ENCODE measurements at places on chromosomes 11 and 22.

- no peak for DNase-seq
Measured at GRCh38 chr22:22552630-22553029, 6.4 kb downstream of the PRAME start.

DNA sequence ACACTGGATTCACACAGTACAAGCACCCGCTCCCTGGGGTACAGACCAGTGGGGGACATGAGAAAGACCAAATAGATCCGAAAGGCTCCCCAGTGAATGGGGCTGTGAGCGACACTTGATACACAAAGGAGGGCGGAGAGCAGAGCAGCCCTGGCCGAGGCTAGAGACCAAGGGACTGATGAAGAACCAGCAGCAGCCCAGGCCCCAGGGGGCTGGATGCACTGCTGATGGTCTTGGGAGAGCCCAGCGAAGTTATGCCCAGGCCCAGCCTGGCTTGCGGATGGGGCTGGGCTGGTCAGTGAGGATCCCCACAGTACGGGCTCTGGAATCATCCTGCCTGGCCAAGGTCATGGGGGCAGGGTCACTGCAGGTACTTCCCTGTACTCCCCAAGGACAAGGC is 23.2 kb downstream of the ARHGAP1 start:
- DNase-seq = no peak

- no peak for DNase-seq
Measured at GRCh38 chr22:37560608-37561211, 430 bp downstream of the CDC42EP1 start.

DNA sequence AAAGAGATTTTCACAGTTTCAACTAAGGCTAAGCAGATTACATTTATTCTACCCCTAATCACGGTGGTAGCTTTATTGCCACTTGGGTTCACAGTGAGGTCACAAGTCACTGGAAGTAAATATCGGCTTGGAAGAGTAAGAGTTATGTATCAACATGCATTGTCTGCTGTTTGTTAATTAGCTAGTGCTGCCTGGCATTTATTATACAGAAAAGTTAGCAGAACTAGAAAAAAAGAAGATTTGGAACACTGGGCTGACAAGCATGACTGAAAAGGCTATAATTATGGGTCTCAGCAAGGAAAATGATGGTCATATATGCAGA is 13.7 kb upstream of the RAB38 start:
- no peak for DNase-seq

GRCh38 chr22:48277868-48278581 is 1515.6 kb downstream of the TBC1D22A start:
- DNase-seq = no peak

- no peak for DNase-seq
Measured at GRCh38 chr11:111298413-111299100, at the start of gene POU2AF3. Gene POU2AF3, plus strand, starts transcription at chr11:111298546. Its CDS starts 36 bp downstream, at chr11:111298582.

GRCh38 chr11:59463190-59463641 is 6.5 kb downstream of the OR4D6 start:
- DNase-seq = no peak

DNA sequence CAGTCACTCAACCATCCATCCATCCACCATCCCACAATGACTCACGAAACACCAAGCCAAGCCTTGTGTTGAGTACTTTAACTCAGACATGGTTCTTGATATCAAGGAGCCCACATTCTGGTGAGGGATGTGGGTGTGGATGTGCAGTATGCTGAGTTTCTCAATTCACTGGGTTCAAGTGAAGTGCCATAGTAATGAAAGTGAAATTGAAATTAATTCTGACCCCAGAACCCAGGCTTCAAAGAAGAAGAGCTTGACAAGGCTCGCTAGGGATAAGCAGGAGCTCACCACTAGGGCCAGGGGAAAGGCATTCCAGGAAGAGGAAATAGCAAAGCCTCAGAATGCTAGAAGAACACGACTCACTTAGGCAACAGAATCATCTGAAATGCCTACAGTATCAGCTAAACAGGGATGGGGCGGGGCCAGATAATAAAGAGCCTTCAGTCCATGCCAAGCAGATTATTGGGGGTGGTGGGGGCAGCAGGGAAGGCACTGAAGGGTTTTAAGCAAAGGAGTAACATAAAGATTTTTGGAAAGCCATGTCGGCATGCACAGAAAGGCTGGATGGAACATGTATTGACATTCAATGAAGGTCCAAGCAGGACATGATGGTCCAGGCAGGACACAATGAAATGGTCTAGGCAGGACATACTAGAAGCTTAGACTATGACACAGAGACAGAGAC is 37.2 kb downstream of the RTL6 start:
- no peak for DNase-seq

DNA sequence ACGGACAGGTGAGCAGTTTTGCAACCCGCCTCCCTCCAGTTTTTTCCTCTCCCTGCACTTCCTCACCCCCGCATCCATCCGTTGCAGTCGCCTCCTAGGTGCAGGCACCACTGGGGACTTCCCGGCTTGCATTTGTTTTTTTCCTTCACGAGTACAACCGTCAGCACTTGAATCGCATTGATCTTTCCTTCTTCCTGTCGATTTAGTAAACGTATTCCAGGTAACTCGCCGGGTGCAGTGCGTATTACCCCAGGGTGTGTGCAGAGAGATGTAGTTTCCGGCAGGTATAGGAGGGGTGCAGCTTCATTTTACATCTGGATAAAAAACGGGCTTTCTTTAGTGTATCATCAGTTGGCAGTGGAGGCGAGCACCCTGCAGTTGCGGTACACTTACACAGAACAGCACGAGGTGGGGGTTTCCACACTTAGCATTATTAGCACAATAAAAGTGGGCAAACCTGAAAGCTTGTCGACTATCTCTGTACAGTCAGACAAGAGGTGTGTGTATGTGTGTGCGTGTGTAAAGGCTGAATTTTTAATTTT is at the start of gene SORL1-AS1:
Gene SORL1-AS1 (minus strand): TSS at position 359 of the 542 bp plus-strand sequence.
- DNase-seq = peak; percentile 72

DNA sequence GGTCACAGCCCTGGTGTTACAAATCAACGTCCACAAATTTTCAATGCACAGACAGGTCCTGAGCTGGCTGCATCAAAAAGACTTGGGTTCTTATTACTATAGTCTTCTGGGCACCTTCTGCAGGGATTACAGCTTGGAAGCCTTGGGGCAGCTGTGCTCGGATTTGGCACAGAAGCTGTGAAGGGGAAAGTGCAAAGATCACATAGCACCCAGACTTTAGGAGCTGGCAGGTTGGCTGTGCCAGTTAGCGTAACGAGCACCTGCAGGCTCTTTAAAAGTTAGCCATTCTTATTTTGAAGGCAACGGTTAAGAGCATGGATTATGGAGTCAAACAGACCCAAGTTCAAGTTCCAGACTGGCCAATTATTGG is 100.4 kb downstream of the ARL14EP start:
- DNase-seq = no peak

DNA sequence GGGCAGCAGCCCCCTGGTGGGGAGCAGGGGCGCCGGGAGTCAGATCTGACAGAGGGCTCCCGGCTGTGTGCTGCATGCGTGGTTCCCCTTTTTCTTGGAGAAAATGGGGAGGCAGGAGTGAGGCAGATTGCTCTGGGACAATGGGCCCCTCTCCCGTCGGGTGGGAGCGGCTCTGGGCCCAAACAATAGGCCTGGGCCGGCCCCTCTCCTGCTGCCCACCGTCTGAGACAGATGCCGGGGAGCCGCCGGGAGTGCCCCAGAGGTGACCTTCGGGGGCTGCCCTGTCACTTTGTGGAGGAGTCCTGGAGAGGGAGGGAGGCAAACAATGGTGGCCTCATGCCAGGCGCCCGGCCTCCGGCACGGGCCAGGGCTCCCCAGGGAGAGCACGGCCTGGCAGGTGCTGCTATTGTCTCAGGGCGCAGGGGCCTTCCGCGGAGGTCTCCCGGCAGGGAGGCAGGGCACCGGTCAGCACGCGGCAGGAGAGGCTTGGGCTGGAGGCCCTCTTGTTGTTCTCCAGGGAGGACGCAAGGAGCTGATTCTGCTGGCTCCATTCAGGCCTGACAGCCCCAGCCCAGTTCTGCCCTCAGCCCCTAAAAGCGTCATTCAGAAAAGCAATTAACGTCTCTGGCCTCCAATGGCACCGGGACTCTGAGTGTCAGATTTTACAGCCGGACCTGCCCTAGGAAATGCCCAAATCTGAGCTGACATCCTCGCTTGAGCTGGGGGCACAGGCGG is 44.8 kb downstream of the SMIM38 start:
- no peak for DNase-seq

- no peak for DNase-seq
Measured at GRCh38 chr22:39284142-39284980, 35.1 kb downstream of the RPL3 start.

DNA sequence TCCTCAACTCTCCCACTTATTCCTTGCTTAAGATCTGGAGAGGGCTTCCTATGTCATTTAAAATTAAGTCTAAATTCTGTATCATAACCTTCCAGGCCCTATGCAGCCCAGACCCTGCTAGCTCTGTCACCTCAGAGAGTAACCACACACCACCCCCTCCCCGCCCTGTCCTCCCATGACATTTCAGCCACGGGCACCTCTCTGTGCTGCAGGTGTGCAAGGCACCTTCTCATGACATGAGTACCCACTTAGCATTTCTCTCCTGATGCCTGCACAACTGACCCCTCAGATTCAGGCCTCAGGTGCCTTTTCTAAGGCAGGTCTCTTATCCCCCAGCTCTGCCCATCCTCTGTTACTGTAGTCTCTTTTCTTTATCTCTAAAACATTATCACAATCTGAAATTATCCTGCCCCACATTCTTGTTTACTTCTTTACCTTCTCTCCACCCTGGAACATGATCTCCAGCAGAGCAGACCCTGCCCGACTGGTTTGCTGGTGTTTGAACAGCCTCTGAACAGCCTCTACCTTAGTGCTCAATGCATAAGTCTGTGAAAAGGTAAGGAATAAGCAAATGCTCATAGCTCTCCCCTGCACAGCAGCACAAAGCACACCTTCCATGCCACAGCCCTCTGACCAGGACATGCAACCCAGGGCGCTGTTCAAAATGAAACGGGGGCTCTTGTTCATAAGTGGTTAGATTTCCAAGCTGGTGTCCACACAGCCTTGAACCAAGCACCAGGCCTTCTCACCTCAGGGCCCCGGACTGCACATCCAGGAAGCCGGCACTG is 196.1 kb upstream of the B3GAT1 start:
- no peak for DNase-seq

DNA sequence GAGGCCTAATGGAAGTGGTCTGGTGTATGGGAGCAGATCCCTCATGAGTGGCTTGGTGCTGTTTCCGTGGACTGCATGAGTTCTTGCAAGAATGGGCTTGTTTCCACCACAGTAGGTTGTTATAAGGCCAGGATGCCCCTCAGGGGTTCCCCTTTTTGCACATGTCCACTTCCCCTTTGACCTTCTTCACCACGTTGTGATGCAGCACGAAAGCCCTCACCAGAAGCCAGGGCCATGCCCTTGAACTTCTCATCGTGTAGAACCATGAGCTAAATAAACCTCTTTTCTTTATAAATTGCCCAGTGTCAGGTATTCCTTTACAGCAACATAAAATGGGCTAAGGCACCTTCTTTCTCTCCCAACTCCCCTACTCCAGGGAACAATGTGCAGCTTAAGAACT is 2.8 kb upstream of the NARS2 start:
- DNase-seq = no peak

DNA sequence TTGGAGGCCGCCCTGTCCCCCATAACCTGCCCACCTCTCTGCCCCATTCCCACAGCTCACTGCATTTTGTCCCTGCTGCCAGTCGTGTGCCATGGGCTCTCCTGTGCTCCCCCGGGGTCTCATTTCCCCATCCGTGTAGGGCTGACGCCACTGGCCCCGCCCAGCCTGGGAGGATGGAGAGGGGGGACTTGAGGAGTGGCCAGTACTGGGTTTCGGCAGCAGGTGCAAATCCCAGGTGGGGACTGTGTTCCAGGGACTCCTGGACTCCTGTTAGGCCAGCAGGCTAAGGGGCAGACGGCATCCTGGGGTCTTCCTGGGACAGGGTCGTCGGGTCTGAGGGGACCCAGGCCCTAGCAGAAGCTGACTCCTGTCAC is 1.2 kb upstream of the MYO7A start:
- no peak for DNase-seq

DNA sequence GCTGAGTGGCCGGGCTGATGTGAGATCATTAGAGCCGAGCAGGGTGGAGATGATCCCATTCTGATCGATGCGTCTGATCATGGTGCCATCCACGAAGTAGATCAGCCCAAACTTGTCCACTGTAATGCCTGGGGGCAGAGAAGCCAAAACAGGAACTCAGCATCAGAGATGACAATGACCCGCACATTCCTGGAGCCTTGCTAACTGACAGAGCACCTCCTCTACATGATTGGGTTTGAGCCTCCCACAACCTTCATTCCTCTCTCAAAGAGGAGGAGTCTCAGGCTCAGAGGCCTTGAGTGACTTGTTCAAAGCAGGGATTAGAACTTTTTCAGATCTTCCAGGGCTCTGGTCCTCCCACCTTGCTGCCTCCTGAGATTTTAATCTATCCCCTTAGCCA is 133.7 kb upstream of the NARS2 start:
- DNase-seq = no peak

GRCh38 chr11:46733234-46733633 is 14.2 kb downstream of the F2 start:
- DNase-seq = no peak

GRCh38 chr11:72975778-72976521 is 161.7 kb downstream of the ATG16L2 start:
- no peak for DNase-seq

DNA sequence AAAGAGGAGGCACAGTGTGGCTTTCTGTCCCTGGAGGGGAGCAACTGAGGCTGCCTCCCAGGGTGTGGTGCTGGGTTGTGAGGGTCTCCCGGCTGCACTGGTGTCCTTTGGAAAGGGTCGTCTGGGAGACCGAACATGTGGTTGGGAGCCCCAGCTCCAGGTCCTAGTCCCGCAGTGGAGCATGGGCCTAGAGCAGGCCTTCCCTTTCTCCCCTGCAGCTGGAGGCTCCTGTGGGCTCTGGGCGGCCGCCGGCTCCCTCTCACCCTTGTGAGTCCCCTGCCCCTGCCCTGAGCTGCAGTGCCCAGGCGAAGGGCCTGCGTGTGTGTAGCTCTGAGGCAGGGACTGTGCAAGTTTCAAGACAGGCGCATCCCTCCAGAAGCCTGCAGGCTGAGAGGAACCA is 1492.7 kb downstream of the BRD1 start:
- DNase-seq = no peak

GRCh38 chr11:2166091-2166851 is 5.3 kb upstream of the INS start:
- peak; percentile 57 for DNase-seq

DNA sequence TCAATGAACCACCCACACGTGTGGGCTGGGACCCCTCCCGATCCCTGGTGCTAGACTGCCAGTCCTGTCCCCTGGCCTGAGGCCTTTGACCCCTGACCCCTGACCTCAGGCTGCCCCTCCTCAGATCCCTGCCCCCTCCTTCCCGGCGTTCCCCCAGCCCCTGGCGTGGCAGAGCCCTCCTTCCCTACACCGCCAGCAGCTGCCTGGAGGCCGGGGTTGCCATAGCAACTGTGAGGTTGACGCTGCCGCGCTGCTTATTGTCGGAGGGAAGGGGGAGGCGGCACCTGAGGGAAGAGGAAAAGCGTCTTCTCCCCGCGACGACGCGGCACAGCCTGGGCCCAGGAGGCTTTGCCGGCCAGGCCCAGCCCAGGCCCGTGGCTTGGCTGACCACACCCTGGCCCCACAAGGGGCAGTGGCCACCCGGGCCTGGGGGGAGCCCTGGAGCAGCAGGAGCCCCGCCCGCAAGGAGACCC is 32.6 kb downstream of the SHANK3 start:
- DNase-seq = peak; percentile 8

GRCh38 chr22:46007848-46008261 is 30.9 kb upstream of the WNT7B start:
- DNase-seq = no peak

Data from activated naive CD4-positive, alpha-beta T cell treated with anti-CD3 and anti-CD28 coated beads, Interleukin-2, amount 50 U/mL, for 16 hours (primary cell).